Substantia nigra (tissue), 51 donors: ENCODE measurements at places on chromosomes 13 and 19.

DNA sequence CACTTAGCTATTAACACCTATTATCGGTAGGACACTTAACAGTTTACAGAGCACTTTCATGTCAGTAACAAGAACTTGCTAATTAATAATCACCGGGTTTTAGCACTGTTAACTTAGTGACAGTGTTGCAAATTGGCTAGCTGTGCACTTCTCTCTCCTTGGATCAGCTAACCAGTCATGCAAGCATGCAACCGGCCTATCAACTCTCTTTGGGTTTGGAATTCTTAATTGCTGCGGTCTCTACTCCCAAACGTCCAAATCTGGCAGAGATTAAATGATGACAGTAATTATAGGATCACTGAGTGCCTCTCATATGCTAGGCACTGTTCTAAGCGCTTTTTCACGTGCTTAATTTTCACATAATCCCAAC is 1.2 kb downstream of the EPS15L1 start:
- no peak for DNase-seq

DNA sequence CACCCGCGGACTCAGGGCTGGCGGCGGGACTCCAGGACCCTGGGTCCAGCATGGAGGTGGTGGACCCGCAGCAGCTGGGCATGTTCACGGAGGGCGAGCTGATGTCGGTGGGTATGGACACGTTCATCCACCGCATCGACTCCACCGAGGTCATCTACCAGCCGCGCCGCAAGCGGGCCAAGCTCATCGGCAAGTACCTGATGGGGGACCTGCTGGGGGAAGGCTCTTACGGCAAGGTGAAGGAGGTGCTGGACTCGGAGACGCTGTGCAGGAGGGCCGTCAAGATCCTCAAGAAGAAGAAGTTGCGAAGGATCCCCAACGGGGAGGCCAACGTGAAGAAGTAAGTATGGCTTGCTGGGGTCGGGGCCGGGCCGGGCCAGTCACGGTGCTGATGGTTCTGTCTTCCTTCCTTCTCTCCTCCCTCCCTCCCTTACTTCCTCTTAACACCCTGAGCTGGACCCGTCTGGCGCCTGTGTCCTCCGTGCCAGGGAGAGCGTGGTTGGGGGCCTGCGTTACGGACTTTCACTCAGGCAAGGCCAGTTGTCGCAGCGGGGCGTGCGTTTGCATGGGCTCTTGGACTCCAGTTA is 1.4 kb downstream of the STK11 start:
- DNase-seq: peak; percentile 18

DNA sequence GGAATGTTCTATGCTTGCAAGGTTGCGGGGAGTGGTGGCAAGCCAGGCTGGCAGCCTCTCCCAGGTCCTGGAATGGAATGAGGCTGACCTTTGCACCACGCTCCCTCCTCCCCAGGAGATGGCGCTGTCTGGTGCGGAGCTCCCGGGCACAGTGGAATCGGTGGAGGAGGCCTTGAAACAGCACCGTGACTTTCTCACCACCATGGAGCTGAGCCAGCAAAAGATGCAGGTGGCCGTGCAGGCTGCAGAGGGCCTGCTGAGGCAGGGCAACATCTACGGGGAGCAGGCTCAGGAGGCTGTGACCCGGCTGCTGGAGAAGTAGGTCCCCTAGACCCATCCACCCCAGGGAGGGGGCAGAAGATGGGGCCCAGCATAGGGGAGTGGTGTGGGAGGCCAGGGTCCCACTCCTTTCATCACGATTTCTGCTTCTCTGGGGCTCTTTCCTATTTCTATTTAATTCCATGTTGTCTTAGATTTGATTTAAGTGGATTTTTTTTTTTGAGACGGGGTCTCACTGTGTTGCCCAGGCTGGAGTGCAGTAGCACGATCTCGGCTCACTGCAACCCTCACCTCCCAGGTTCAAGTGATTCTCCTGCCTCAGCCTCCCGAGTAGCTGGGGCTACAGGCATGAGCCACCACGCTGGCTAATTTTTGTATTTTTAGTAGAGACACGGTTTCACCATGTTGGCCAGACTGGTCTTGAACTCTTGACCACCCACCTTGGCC is 53.2 kb upstream of the SHKBP1 start:
- peak; percentile 20 for DNase-seq

DNA sequence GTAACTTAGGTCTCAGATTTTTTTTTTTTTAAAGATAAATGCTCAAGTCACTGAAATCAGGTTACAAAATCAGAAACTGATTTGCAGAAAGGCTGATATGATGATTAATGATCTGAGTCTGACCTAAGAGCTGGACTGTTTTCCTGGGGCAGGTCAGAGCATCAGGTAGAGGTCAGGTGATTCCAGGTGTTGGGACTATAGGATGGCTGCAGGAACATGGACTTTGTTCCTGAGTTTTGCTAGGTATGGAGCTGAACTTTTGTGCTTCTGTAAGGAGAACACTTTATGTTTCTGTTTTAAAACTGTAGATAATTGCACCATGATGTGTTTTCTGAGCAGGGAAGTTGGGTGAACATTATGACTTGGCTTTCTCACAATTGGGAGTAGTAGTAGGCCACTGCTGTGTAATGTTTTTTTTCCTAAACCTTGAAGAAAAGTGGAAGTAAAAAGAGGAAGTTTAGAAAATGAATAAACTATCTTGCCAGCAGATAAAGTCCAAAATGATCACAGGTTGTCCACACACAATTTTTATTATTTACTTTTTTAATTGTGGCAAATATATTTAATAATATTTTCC is 297.2 kb downstream of the DCT start:
- no peak for DNase-seq

GRCh38 chr13:100546713-100547405 is 41.7 kb downstream of the GGACT start:
- DNase-seq: no peak

GRCh38 chr19:5202553-5202952 is 138.1 kb downstream of the PTPRS start:
- DNase-seq: no peak

DNA sequence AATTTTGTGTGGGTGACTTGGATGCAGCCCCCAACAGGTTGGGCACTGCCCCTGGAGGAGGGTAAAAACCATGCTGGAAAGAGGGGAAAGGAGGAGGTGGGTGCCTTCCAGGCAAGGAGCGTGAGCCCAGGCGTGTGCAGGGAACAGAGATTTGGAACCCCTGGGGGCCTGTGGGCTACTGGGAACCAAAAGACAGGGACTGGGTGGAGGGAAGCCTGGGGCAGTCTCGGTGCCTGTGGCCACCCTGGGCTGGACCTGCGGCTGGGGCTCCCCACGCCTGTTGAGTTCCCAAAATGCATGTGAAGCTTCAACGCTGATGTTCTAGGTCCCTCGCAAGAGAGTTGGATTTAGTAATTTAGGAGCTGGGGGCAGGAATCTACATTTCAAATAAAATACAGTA is 24.8 kb downstream of the GGACT start:
- no peak for DNase-seq

DNA sequence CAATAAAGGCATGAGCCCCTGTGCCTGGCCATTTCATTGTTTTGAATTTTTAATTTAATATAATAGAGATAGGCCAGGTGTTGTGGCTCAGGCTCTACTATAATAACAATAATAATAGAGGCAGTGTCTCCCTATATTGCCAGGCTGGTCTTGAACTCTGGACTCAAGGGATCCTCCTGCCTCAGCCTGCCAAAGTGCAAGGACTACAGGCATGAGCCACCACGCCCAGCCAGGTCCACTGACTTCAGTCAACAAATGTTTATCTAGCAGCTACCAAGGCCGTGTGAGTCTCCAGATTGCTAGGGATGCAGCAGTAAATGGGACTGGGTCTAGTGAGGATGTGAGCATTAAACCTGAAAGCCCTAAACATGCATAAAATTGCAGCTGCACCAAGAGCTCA is 13.8 kb upstream of the ILF3 start:
- DNase-seq: no peak

- DNase-seq: no peak
Observed at GRCh38 chr13:66036636-66037035, 1193.5 kb downstream of the PCDH9 start.

- DNase-seq: no peak
Observed at GRCh38 chr19:2302319-2303210, 5.4 kb downstream of the LINGO3 start.

DNA sequence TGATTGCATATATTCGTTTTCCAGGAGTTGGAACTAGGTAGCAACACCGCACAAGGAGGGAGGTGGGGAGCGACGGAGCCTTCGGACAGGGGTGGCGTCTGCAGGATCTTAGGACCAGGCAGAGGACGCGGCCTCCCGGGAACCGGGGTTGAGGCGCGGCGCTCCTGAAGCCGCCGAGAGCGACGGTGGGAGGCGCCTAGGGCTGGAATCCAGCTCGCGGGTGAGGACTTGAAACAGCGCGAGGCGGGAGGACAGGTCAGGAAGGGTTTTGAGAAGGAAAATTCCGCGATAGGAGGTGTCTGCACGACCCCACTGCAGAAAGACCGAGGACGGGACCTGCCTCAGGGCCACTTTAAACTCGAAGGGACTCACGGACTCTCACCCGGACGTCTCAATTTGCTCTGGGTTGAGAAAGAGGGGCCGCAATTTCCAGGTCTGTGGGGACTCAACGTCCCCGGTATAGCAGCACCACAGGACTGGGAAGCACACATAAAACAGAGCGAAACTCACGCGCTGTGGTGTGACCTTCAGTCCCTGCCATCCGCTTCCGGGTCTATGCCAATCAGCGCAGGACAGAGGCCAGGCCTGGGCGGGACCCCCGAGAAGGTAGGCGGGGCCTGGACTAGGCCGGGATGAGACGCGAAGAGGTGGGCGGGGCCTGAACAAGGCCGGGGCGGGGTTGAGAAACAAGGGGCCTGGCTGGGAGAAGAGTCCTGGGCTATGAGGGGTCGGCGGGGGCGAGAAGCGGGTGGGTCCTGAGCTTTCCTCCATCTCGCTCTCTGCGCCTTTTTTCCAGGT is at the start of gene ZNF320:
Gene ZNF320 (minus strand): TSS at position 498 of the 798 bp plus-strand sequence. CDS start 7,380 bp downstream, outside the sequence.
- DNase-seq: peak; percentile 95

DNA sequence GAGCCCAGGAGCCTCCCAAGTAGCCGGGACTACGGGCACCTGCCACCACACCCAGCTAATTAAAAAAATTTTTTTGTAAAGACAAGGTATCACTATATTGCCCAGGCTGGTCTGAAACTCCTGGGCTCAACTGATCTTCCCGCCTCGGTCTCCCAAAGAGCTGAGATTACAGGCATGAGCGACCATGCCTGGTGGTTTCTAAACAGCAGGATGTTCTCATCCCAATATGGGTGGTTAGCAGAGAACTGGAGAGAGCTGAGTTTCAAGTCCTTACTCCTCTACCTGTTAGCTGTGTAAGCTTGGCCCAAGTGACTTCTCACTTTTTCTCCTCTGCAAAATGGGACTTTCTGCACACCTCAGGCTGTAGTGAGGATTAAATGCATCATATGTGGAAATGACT is 8.0 kb downstream of the TMEM91 start:
- DNase-seq: no peak

GRCh38 chr19:913080-913748 is at the start of gene R3HDM4:
R3HDM4 (minus strand) TSS chr19:913219; CDS start chr19:913157, 62 bp downstream.
- DNase-seq: peak; percentile 51

DNA sequence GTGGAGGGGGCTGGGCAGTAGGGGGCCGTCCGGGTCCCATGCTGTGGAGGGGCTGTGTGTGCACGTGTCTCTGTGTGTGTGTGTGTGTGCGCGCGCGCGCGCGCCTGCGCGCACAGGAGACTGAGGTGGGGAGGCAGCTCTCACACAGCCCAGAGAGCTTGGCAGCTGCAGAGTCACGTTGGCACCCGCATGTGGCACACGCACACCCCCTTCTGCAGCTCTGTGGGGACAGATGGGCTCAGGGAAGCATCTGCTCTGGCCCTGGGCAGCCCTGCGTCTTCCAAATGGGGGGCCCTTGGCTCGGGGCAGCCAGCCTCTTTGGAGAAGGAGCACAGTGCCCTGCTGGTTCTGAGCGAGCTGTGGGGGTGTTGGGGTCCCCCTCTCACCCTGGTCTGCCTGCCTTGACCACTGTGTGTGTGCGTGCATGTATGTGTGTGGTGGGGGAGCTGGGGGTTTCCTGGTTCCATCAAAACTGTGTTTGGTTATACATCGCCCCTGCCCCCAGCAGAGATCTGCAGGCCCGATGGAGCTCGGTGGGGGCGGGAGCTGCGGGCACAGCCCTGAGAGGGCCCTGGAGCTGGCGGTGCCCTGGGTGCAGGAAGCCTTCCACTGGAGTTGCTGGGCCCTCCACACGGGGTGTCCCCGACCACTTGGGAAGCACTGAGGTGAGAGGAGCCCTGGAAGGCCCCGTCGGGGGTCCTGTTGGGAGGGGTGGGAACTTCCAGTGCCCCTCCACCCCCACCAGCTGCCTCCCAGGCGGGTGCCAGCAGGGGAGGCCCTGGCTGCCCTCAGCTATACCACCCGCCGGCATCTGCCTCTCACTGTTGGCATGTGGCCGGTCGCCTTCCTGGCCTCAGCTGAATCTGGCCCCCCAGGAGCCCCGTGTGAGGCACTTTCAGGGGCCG is 67.1 kb downstream of the KDM4B start:
- DNase-seq: peak; percentile 43

GRCh38 chr13:100627120-100627519 is 38.5 kb upstream of the GGACT start:
- DNase-seq: no peak

DNA sequence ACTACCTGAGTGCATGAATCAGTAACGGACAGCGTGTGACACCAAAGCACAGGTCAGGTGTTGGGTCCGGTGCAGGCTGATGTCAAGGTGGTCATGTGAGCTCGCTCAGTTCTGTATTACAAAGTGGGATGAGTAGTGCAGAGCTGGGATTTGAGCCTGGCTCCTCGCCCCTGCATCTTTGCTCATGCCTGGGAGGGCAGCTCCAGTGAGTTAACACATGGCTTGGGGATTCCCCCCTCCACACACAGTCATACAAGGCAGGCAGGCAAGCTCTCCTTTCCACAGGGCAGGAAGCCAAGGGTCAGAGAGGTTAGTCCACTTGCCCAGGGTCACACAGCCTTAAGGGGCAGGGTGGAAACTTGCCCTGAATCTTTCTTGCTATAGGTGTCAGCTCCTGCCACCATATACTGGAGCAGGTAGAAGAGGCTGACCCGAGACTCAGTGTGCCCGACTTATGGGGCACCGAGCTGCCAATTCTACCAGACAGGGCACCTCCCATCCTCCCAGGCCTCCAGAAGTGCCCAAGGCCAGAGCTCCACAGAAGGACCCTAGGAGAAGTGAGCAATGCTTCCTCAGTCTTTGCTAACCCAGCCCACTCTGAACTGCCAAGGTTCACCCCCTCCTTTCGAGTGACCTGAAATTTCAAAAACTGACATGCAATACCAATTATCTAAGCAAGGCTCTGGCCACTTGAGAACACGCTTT is 35.4 kb downstream of the ZNF787 start:
- no peak for DNase-seq
